ENCODE measurements at places on chromosomes 2 and 18.
A peak's percentile ranks its signal among the peaks of the same experiment; 100 is the strongest.

DNA sequence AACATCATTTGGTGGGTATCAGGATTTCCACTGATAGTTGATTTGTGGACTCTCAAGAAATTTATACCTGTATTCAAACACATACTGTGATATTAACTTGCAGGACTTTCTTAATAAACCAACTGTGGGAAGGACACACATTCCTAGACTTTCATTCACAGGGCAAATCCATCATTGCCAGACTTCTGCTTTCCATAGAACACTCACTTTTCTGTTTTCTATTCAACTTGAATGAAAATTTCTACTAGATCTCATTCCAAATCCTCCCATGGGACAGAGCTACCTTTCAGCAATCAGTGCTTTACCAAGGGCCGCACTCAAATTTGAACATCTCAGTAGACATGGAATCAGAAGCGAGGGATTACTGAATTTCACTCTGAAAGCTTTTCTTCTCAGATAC, 612.5 kb downstream of the IRS1 start:
- no peak for DNase-seq
- no peak overlapping the region for H3K27ac ChIP-seq
- no peaks in the 10 kb centered on the region for H3K4me1 ChIP-seq
- peaks cover 2% of the 10 kb centered on the region for H3K27me3 ChIP-seq

- no peaks in the 10 kb centered on the region for H3K36me3 ChIP-seq
- no peaks in the 10 kb centered on the region for H3K27me3 ChIP-seq
- H3K4me3 ChIP-seq: no peak overlapping the region
- no peak overlapping the region for H3K27ac ChIP-seq
- no peak for DNase-seq
Observed at GRCh38 chr2:56334622-56335021, 150.8 kb downstream of the CCDC85A start.

DNA sequence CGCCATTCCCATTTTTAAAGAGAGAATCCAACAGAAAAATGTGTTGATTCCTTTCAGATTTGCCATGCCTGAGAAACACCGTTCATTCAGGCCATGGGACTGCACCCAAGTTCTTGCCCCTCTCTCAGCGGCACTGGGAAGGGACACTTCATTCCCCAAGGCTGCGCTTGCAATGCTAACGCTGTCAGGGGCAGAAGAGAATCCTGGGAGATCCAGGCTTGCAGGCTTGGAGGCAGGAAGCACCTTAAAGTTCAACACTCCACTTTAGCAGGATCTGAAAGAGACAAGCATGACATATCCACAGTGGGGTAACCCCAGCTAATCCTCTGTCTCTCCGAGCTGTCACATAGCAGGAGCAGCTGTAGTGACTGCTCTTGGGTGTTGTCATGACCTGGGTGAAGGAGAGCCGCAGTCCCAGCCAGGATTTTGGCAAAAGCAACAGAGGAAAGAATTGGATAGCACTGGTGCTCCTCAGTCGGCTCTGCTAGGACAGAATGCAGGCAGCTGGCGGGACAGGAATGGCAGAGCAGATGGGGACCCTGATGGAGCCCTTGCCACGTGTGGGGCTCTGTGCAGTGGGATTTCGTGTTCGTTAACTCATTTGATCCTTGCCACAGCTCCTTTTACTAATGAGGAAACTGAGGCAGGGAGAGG, 22.0 kb upstream of the ODC1 start:
- H3K36me3 ChIP-seq: no peaks in the 10 kb centered on the region
- no peaks in the 10 kb centered on the region for H3K4me1 ChIP-seq

DNA sequence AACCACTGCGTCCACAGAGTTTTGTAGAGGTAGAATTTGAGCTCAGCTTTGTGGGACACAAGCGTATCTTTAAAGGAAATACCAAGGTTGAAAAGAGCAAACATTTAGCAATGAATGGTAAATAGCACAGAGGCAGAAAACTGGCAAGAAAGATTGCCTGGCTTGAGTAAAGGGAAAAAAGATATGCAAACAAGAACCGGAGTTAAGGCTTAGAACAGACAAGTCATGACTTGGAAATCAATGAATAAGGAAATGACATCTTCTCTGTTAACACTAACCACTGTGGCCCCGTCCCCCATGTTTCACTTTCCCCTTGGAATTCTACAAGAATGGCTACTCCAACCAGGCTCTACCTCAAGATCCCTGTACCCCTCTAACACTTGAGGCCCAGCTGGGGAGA, 3.8 kb downstream of the STAM2 start:
- DNase-seq: no peak
- H3K4me3 ChIP-seq: no peak overlapping the region
- H3K4me1 ChIP-seq: peaks cover 51% of the 10 kb centered on the region
- H3K36me3 ChIP-seq: peaks cover 10% of the 10 kb centered on the region

- peaks cover 1% of the 10 kb centered on the region for H3K27me3 ChIP-seq
- H3K36me3 ChIP-seq: no peaks in the 10 kb centered on the region
- no peak for DNase-seq
- H3K4me3 ChIP-seq: no peak overlapping the region
- no peaks in the 10 kb centered on the region for H3K4me1 ChIP-seq
Observed at GRCh38 chr2:118975133-118975532, 33.1 kb downstream of the MARCO start.

GRCh38 chr2:230873661-230874401, 9.1 kb downstream of the ITM2C start:
- DNase-seq: peak; percentile 6
- no peak overlapping the region for H3K4me3 ChIP-seq

All from activated CD4-positive, alpha-beta T cell treated with anti-CD3 and anti-CD28 coated beads, Interleukin-2, amount 10 ng/mL, durations not matched to agents 7 days and 5 days (primary cell).